ENCODE measurements at places on chromosomes 2 and 18. TPM values are rescaled to one million over a fixed set of nuclear protein-coding genes. Genes with fewer than 3 reads are reported as not detected.

The TRIM43B gene
- not detected for total RNA-seq

The PDIA6 gene
- 190 TPM for total RNA-seq

The ESPNL gene
- total RNA-seq: 0.04 TPM

The BCL11A gene
- 0.30 TPM for total RNA-seq

The TFPI gene
- total RNA-seq: not detected

The DYSF gene
- total RNA-seq: 4.8 TPM

Measured in activated CD8-positive, alpha-beta memory T cell treated with anti-CD3 and anti-CD28 coated beads for 36 hours (primary cell).